ENCODE measurements at places on chromosomes 1 and 21.

- no peak for DNase-seq
Measured at GRCh38 chr21:26127918-26128317, 42.7 kb downstream of the APP start.

DNA sequence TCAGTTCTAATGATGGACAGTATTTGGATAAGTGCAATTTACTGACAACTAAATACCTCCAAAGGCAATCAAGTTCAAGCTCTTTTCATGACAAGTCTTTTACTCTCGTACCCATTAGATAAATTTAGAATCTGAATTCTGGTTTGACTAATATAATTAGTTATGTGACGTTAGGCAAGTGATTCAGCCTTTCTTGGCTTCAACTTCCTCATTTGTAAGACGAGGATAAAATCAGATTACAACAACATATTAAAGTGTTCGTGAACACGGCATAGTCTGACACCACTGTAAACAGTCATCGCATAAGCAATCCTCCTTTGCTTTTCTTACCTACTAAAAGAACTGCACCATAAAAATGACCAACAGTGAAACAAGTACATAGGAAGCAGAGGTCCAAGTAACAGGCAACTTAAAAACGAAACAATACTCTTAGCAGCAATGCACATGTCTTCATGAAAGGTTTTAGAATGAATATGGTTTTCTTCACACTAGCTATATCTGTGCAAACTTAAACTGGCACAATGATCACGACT lies 25.7 kb downstream of the COA6 start:
- no peak for DNase-seq

DNA sequence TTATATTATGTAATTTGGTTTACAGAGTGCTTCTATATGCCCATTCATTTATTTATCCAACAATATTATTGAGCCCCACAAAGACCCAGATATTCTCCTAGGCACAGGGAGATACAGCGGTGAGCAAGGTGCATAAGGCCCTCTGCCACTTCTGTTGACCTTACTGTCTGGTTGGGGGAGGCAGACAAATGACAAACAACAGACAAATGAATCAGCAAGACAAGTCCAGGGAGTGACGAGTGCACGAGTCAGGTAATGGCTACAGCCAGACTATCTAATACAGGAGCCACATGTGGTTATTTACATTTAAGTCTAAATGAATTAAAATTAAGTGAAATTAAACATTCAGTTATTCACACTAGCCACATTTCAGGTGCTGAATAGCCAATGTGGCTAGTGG lies 22.0 kb upstream of the BCAR3 start:
- DNase-seq = no peak

GRCh38 chr1:10178597-10179405 lies 31.6 kb upstream of the KIF1B start:
- no peak for DNase-seq

GRCh38 chr1:116808848-116809508 lies 54.7 kb downstream of the CD2 start:
- no peak for DNase-seq

DNA sequence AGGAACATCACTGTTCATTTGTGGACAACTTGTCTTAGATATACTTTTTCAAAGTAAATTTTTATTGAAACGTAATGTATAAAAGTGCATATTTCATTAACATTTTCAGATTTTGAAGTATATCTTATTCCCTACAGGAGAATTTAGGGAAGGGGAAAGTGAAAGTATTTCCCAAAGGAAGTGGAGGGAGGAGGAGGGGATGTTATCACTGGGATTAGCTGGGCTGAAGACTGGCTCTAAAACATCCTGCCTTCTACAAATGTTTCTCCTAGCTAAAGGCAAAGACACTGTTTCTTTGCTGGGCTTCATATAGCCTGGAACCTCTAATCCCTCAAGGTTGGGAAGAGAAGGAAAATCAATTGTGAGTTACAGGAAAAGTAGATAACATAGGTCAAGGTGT lies 7.1 kb upstream of the ZNF697 start:
- no peak for DNase-seq

DNA sequence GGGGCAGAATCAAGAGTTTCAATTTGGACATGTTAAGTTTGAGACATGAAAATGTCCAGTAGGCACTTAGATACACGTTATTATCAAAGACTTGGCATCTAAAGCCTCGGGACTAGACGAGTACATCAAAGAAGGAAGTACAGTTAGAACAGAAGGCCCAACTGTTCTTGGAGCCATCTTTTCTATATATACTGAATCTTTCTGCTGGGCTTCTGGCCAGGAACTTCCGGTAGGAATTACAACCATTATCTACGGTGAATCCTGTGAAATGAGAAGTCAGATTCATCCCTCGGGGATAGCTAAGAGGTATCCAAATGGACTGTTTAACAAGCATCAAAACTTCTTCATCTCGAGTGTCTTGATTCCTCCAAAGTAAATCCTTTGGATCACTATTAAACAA lies 34.4 kb upstream of the NRDC start:
- DNase-seq = no peak

- DNase-seq = no peak
Measured at GRCh38 chr1:93605812-93606512, 75.7 kb downstream of the BCAR3 start.

DNA sequence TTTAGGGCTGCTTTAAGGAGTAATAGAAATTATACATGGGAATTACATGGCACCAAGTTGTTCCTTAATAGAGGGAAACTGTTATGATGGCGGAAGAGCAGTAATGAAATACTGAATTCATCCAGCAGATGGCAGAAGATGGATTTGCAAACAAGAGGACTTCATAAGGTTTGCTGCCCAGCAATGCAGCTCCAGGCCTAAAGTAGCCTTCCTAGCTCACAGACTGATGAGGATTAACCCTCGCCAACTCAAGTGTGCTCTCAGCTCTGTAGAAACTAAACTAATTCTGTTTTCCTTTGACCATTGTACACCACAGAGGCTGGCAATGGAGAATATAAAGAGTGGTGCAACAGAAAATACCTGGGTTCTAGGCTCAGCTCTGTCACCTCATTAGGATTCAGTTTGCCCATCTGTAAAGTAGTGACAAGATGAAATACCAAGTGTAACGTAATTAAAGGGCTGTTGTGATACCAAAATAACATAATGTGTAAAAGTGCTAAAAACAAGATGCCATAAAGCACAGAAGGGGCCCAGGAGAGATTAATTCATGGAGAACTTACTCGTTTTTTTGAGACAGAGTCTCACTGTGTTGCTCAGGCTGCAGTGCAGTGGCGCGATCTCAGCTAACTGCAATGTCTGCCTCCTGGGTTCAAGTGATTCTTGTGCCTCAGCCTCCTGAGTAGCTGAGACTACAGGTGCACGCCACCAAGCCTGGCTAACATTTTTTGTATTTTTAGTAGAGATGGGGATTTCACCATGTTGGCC lies 102.4 kb upstream of the SERBP1 start:
- peak; percentile 80 for DNase-seq

DNA sequence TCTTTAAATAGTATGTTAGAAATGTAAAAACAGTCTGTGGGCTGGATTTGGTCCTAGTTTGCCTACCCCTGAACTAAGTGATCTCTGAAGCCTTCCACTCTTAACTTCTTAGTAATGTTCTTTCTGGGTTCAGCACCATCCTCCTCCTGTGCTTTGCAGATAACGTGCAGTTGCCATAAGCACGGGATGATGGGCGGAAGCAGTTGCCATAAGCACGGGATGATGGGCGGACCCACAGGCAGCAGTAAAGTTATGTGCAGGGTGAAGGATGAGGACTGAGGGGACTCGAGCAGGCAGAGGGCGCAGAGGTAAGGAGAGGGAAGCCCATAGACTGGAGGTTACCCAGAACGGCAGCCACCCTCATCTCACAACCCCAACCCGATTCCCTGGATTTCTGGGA lies 25.6 kb downstream of the GPA33 start:
- DNase-seq = no peak

DNA sequence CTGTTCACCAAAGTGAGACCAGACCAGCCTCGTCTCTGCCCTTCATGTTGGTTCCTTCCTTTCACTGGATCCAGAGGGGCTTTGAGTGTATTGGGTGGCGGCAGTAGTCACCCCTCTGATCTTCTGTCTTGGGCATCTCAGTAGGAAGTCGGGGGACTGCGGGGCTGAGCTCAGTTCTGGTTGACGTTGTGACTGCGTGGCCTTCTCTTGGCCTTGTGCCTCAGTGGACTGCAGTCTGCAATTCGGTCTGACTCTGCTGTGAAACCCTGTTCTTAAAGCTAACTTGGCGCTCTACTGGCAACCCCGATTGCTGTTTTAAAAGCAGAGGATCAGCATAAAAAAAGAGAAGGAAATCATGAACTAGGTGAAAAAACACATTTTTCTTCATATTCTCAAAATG lies 56.7 kb downstream of the SLC37A1 start:
- DNase-seq = no peak

DNA sequence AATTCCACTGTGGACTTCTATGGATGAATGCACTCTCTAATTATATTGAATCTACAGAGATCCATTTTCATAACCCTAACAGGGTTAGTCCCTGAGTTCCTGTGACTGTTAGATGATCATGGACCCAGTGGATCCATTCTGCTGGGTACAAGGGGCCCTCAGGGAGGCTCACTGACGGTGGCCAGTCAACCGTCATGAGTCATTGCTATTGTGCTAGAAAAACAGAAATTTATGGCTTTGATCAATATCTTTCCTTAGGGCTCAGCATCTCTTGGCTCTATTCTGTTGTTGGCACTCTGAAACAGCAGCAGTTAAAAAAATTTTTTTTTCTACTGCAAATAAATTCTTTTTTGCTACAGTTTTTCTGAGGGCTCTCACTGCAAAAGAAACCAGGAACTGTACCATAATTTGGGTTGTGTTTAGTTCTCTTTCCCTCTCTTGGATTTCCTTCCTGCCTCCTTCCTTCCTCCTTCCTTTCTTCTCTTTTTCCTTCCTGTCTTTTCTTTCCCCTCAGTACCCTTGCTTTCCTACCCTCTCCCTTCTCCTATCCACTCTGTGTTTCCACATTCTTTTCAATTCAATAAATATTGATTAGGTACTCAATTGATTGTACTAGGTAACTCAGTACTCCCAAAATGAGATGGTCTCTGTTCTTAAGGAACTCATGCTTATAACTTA lies 49.5 kb downstream of the UTP25 start:
- DNase-seq = no peak

DNA sequence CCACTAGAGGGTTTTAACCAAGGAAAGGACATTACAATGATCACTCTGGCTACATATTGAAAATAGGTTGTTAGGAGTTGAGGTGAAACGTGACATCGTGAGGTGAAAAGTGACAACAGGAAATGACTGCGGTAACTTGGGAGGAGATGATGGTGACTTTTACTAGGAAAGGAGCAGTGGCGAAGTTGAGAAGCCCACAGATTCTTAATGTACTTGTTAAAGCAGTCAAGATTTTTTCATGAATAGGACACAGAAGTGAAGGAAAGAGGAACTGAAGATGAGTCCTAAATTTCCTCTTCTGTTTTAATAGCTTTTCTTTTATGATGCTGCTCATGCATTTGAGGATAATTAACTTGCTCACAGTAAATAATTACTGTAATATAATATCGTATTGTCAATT lies 59.5 kb downstream of the OMA1 start:
- DNase-seq = no peak

DNA sequence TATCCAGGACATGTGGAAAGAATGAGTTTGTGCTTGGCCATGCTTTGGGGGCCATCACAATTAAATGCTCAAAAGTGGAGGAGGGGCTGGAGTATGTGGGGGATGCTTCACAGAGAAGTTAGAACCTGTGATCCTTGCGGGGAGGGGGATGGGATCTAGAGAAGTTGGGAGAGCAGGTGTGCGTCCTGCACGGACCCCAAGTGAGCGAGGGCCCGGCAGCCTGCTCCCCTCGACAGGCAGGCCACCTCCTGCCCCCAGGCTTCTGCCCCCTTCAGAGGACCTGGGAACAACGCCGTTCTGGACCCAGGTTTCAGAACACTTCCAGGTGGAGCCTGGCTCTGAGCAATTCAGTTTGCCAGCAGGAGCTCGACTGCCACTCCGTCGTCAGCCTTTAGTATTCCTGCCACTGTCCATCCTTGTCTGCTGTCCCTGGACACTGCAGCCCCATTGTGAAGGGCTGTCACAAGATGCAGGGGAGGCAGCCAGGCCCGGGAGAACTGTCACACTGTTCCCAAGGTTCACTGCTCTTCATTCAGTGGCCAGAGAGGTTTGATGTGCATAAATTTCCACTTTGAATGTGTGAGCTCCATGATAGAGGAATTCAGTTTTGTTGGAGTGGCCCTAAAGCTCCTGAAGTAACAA lies 112.2 kb downstream of the DHRS3 start:
- no peak for DNase-seq

Data from NCI-H524 (cell line).